Camera-type eye (tissue), 1 donor: ENCODE measurements at places on chromosomes 11 and 22. TPM values are rescaled to one million over a fixed set of nuclear protein-coding genes. Genes with fewer than 3 reads are reported as not detected.

Gene SYT7
- 27.4 TPM for total RNA-seq

Gene OR2AG2
- 0.16 TPM for total RNA-seq

Gene OR5M3
- not detected for total RNA-seq

Gene IGLL1
- total RNA-seq = not detected

Gene PANX2
- 2.4 TPM for total RNA-seq

Gene ZC3H7B
- total RNA-seq = 56.4 TPM

Gene MCAM
- total RNA-seq = 546 TPM

Gene CHRNA10
- 0.88 TPM for total RNA-seq

Gene GAL3ST1
- 2.7 TPM for total RNA-seq

Gene RAG2
- total RNA-seq = 0.49 TPM

Gene OR10A2
- 0.22 TPM for total RNA-seq

Gene OR4C12
- total RNA-seq = not detected

Gene GLB1L3
- 0.71 TPM for total RNA-seq

Gene PLAAT5
- 2.7 TPM for total RNA-seq

Gene C11orf87
- 6.3 TPM for total RNA-seq

Gene ATL3
- total RNA-seq = 51.4 TPM
